ENCODE measurements at places on chromosomes 6 and 20.

DNA sequence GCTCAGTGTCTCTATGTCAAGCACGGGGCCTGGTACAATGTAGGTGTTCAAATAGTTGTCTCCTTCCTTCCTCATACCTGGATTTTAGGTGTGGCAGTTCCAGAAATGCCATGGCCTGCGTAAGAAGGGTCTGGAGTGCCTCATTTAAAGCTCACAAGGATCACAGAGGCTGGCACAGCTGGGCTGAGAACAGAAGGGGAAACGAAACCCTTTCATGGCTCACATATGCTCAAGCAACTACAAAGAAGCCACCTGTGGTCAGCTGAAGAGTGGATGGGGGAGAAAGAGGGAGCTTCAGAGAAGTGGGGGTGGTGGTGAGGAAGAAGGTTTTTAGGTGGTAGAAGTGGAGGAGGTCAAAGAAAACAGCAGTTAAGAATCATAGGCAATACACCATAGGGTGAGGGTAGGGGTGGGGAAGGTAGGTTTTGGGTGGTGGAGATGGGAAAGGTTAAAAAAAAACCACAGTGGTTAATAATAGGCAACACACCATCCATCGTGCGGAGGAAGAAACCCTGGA, 17.0 kb upstream of the TOP1 start:
- no peak for DNase-seq

DNA sequence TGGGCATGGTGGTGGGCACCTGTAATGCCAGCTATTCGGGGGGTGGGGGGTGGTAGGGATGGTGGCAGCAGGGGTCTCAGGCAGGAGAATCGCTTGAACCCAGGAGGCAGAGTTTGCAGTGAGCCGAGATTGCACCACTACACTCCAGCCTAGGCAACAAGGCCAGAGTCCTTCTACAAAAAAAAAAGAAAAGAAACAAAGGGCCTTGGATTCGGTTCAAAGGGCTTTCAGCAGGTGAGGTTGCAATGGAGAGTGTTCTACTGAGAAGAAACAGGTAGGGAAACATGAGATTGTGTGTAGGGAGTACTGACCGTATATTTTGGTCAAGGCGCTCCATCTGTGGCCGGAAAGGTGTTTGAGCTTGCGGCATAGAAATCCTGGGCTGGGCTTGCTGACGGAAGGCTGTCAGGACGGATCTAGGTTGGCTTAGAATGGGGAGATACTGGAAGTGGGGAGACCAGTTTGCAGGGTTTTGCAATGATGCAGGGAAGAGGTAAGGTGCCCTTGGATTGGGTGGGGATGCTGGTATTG, 40.7 kb upstream of the DSP start:
- no peak for DNase-seq

DNA sequence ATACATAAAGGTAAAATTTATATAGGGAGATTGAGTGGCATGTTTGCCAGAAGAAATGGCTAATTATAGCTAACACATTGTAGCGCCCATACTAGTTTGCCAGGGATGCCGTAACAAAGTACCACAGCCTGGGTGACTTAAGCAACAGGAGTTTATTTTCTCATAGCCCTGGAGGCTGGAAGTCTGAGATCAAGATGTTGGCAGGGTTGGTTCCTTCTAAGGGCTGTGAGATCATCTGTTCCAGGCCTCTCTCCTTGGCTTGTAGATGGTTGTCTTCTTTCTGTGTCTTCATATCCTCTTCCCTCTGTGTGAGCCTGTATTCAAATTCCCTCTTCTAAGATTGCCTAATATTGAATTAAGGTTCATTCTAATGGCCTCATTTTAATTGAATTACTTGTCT, 417.5 kb upstream of the OPRM1 start:
- no peak for DNase-seq

GRCh38 chr6:3744211-3744900, 7.2 kb downstream of the PXDC1 start:
- DNase-seq: no peak

GRCh38 chr6:131923356-131923755, 27.8 kb downstream of the CCN2 start:
- DNase-seq: no peak

All from activated CD8-positive, alpha-beta memory T cell treated with anti-CD3 and anti-CD28 coated beads, Interleukin-2, amount 50 U/mL, for 4 hours (primary cell).